ENCODE measurements at places on chromosomes 13 and 19.

DNA sequence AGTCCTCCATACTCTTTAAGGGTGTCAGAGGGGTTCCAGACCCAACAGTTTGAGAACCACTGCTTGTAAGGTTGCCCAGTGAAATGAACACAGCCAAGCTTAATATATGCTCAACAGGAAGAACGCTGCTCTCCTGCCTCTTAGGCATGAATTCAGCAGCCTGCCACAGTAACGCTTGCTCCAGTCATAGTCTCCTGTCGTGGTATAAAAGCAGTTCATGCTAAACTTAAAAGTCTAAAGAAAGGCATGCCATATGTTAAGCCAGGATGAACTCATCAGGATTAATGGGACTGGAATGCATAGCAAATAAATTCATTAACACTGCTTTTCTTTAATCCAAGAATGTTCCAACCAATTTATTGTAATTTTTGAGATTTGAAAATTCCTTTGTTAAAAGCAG lies 38.7 kb downstream of the SLC7A1 start:
- DNase-seq = no peak

- DNase-seq = no peak
Measured at GRCh38 chr13:76887076-76887563, 915 bp upstream of the KCTD12 start.

DNA sequence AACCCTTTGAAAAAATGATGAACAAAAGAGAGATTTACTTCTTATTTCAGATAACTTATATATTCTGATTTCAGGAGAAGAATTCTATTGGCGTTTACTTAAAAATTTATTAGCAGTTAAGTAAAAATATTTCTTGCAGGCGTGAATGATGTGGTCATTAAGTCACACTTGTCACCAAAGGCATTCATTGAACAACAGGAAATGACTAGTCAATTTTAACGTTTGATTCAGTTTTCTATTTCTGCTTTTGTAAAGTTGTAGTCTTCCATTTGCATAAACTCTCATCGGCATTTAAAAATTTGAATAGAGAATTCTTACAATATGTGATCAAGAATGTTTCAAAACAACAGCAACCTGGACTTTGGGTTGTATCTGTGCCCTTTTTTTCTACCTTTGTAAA lies 83.4 kb downstream of the GPR12 start:
- DNase-seq = no peak

GRCh38 chr19:50739914-50740426 lies 16.8 kb downstream of the CLEC11A start:
- DNase-seq = no peak

- no peak for DNase-seq
Measured at GRCh38 chr13:73702419-73703071, 431.7 kb downstream of the KLF12 start.

- DNase-seq = no peak
Measured at GRCh38 chr13:98892821-98893220, 85.0 kb downstream of the DOCK9 start.

GRCh38 chr19:47305309-47305751 lies 4.3 kb upstream of the C5AR1 start:
- DNase-seq = no peak

GRCh38 chr13:95349267-95349666 lies 48.0 kb upstream of the ABCC4 start:
- DNase-seq = no peak

DNA sequence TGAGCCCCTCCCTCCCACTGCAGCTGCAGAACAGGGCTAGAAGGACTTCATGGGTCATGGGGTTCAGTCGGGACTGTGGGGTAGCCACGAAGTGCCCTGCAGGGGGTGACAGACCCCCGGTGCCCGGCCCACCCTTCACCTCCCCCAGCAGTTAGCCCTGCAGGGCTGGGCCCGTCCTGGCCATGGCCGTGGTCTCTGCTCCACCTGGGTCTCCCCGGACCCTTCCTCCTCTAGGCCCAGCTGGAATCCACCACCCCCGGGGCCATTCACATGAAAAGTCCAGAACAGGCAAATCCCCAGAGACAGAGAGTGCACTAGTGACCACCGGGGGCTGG lies 17.3 kb downstream of the MKNK2 start:
- DNase-seq = no peak

DNA sequence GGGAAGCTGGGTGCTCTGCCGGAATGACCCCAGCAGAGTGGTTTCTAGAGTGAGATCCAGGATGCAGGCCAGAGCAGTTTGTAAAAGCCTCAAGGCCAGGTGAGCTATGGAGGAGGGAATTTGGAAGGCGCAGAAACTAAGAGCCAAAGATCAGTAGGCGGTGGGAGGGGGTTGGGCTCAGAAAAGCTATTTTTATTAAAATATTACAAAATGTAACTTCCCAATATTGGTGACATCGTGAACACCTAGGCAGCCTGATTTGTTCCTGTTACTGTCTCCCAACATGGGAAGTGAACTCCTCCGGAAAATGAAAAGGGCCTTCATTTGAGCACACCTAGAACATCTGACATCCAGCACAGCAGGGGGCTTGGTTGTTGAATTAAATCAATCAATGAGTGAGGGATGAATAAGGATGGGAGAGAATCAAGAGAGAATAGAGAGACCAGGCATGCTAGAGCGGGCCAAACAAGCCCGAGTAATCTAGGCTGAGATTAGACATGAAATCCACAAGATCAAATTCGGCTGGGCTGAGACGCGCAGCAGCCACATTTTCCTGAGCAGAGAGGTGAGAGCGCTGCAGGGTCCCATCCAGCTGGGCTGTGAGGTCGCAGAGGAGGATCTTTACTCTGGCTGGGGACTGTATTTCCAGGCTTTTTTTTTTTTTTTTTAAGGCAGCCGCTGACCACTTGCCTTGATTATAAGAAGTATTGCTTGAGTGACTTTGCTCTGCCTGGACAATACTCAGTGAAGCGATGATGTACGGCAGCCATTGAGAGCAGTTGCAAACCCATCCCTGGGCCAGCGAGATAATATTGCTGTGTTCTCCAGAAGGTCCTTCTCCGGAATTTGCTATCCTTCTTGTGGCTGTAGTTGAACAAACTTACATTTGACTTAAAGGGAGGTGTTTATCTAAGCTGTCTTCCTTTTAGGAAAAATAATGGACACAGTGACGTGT lies 178.0 kb upstream of the KL start:
- DNase-seq = no peak

GRCh38 chr13:88628882-88629281 lies 957.7 kb downstream of the SLITRK5 start:
- DNase-seq = no peak

DNA sequence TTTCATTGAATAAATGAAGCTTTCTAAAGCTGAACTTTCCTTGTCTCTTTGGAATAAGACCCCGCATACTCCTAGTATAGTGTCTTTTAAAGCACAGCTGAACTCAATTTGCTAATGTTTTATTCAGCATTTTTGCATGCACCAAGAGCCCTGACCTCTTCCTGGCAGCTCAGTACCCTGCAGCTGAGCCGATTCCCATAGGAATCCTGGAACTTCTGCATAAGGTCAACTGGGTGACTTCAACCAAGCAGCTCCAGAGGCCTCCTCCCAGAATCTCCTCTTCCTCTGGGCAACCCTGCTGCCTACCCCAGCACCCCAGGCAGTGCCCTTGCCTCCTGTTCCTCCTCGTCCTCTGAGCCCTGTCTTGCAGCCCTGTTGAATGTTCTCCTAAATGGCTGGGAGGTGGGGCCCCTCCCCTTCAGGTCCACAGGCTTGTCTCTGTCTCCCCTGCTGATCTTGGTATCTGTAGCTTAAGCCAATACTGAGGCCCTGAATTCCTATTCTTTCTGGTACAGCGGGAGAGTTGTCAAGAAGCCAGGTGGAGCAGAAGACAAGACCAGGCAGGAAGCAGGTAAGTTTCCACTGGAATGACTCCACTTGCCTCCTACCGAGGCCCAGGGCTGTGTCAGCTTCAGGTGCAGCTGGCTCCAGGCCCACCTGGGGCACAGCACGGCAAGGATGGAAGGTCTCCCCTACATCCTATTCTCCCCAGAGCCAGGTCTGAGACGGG lies 23.6 kb upstream of the CCDC124 start:
- DNase-seq = no peak

- DNase-seq = no peak
Measured at GRCh38 chr13:95588721-95589120, 36.2 kb downstream of the CLDN10 start.

GRCh38 chr19:49333418-49333805 lies 1.8 kb upstream of the CD37 start:
- no peak for DNase-seq

DNA sequence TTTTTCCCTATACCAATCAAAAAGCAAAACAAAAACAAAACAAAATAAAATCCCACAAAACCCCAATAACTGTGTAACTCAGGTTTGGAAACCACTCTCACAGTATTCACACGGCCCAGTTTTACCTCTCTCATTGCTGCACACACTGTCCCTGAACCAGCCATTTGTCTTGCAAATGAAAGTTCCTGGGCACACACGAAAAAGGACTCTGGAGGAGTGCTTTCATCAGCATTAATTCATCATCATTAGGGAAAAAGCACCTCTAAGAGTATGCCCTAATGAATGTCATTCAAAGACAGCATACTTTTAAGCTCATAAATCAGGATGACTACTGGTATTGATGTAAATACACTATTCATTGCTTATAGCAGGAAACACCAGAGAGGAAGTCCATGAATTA lies 306.3 kb downstream of the DNAJC15 start:
- DNase-seq = no peak
